ENCODE measurements at places on chromosomes 7 and 10.

DNA sequence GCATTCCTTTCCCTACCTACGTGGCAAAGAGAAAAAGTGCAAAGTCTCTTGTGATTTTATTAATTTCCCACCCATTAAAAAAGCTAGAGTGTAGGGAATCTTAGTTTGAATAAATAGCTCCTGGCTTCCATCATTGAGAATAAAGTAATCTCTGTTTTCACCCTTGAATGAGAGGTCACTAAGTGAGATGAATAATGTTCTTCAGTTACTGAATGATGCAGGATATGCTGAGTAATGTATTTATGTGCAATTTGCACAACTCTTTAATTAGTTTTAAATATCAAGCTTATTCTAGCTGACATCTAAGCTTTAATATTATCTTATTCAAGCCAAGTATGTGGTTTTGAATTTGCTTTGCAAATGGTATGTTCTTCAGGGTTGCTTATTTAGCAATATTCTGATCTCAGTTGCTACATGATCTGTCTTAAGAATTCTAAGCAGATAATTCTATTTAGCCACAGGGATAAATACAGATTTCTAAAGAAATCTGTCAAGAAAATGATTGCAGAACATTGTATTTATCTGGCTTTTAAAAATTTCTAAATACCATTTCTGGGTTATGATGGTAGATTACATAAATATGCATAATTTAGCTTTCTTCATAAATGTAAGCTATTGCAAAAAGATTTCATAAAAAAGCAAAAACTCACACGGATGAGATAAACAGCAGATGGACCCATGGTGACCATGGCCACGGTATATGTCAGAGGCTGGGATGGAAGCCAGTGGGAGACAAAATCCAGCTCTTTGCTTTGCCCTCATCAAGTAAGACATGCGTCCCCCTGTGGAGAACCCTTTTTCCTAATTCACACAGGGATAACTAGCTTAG, 141.0 kb downstream of the MACC1 start:
- DNase-seq = no peak

GRCh38 chr10:4947635-4948596, 15.3 kb upstream of the AKR1C1 start:
- DNase-seq = no peak

DNA sequence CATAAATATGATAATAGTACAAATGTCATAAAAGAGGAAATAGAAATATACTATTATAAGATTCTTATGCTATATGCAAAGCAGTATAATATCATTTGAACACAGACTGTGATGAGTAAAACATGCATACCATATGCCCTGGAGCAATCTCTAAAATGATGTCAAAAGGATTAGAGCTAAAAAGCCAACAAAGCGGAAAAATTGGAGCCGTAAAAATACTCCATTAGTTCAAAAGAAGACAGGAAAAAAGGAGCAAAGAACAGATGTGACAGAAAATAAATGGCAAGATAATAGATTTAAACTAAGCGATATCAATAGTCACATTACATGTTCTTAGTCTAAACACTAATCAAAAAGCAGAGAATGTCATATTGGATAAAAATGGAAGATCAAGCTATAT, 191.0 kb upstream of the PLPP4 start:
- DNase-seq = no peak

DNA sequence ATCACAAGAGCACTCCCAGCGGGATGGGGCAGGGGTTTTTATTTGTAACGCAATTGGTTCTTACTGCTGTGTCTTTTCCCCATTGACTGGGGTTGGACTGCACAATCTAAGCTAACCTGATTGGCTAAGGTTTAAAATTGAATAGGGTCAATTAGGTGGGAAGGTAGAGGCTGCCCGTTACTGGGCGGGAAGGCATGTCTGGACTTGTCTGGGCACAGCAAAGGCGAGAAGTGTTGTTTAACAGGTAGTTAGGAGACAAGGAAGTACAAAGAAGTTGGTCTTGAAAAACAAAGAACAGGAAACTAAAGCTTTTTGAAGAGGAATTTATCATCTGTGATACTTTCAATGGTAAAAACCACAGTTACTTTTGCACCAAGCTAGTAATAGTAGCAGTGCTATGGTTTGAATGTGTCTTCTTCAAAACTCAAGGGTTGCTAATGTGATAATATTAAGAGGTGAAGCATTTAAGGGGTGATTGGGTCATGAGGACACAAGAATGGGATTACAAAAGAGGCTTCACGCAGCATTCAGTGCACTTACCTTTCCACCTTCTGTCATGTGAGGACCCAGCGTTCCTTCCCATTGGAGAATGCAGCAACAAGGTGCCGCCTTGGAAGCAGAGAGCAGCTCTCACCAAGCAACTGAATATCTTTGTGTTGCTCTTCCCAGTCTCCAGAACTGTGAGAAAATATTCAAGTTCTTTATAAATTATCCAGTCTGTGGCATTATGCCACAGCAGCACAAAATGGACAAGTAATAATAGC, 875.5 kb upstream of the SORCS1 start:
- no peak for DNase-seq

DNA sequence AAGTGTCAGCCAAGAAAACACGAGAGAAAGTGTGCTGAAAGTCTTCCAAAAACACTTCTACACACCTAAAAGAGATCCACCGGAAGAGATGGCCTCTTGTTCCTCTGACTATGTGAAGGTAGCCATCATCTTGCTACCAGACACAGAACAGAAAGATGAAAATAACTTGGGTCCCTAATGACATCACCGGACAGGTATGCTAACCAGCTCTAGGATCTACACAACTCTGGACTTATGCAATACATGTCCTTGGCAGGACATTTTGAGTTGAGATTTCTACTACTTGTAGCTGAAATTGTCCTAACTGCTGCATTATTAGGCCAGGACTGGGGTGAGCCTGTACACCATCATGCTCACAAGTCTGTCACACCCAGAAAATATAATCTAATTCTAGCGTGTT, 358.7 kb downstream of the ELMO1 start:
- no peak for DNase-seq

DNA sequence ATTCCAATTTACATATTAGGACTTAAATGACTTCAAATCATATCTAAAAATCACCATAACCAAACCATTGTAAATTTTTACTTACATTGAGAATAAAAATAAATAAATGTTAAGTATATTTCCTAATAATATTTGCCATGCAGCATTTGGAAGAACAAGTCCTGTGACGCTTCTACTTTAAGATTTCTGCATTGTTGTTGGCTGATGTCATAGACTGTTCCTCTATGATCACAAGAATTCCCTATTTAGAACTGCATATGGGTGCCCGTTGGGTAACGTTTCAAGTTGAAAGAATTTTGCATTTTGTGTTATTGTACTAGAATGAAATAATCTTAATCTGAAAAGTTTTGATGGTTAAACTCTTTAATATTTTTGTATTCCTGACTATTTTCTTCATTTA, 5.1 kb upstream of the ITGB1 start:
- no peak for DNase-seq

DNA sequence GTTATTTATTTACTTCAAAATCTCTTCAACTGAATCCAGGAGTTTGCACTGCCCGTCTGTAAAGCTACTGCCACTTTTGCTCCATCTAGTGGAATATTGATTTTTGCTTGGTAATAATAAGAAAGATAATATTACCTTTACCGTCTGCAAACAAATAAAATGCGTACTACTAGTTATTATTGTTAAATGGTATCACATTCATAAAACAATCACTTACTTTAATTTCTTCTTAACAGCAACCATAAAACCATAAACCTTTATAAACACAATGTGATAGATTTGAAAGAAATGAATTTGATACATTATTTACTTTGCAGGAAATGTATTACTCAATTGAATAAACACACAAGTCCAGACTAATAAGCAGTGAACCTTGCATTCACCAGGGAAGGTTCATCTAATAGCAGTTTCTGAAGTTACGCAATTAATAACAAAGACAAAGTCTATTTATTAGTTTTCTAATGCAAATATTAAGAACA, 6.4 kb downstream of the AGMO start:
- no peak for DNase-seq

GRCh38 chr10:61746377-61746776, 83.6 kb downstream of the CABCOCO1 start:
- no peak for DNase-seq

DNA sequence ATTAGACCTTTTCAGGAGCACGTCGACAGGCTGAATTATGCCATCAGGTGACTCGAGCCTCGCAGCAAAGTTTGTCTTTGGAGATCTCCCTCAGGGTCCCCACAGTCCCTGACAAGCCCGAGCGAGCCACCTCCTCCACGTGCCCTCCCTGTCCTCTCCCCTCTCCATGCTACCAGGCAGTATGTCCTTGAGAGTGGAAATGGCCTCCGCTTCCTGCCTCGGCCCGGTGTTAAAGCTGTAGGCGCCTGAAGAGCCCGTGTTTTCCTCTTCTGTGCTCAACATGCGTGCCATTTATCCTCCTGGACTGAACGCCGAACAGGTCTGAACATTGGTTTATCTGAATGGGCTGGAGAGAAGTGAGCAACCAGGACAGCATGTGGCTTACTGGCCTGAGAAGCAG, 82.6 kb downstream of the GPR26 start:
- no peak for DNase-seq

DNA sequence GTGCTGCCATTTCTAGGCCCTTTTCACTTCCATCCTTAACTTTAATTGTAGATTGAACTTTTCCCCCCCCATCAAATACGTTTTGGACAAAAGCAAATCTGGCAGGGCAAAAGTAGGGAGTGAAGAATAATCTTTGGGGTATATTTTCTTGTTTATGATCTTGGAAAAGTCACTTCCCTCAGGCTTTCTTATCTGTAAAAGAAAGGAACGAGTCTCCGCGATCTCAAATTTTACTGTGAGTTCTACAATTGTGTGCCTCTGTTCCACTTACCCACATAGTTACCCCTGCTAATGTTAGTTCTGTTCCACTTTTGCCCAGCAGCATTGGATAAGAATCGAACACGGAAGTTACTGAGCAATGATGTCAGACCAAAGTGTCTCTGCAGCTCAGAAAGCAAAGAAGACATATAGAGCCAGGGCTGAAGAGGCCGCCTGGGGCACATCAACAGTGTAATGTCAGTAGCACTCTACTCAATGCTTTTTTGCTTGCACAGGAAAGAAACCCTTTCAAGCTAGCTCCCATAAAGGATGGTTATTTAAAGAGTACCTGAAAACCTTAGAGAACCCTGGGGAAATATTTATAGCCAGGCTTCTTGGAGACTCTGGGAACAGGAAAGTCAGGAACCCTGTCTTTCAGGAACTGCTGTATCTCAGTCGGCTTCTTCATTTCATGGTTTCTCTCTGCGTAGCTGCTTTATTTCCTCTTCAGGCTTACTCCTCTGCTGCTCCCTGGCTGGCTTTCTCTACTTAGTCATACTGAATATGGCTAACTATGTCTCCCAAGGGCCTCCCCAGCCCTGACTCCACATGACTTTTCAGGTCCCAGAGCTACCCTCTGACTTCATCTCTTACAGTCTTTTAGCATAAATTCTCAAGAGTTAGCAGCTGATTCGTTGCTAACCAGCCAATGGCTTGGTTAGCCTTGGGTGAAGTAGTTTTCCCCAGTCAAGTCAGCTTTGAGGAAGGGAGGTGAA, 123.7 kb upstream of the FAM3C start:
- DNase-seq = no peak

GRCh38 chr10:69644658-69645295, 14.7 kb downstream of the FAM241B start:
- no peak for DNase-seq

DNA sequence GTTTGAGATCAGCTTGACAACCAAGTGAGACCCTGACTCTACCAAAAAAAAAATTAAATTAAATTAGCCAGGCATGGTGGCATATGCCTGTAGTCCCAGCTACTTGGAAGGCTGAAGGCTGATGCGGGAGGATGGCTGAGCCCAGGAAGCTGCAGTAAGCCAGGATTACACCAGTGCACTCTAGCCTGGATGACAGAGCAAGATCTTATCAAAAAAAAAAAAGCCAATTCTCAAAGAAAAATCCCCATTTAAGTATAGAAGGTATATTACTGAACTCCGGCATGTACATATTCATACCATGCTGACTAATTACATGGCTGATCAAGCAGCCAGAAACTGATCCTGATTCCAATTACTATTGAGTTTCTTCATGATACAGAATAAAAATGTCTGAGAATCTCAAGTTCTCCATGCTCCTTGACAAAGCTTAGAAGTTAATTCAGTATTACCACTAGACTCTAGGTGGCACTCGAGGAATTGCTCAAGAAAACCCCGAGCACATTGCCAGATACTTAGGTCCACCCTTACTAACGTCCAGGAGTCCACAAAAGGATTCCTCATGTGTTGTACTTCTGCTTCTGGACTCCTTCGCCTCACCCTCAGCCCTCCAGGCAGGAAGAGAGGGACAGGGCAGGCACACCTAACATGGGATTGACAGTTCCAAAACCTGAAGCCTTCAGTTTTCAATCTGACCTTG, 148.9 kb downstream of the PARD3 start:
- no peak for DNase-seq

DNA sequence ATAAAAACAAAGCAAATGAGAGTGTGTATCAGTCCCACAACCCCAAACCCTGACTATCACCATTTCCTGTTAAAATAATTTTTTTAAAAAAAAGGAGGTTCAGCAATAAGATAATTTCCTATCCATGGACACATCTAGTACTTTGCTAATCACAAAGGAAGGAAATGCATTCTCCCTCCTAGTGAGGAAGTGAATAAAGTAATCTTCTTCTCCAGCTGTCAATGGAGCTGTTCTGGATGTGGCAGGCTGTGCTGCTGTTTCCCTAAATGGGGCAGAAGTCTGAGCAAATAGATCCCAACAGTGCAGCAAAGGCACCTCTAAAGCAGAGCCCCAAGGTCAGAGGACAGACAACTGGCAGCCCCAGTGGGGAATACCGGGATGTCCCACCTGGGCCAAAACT, 540.0 kb downstream of the KCNMA1 start:
- no peak for DNase-seq

DNA sequence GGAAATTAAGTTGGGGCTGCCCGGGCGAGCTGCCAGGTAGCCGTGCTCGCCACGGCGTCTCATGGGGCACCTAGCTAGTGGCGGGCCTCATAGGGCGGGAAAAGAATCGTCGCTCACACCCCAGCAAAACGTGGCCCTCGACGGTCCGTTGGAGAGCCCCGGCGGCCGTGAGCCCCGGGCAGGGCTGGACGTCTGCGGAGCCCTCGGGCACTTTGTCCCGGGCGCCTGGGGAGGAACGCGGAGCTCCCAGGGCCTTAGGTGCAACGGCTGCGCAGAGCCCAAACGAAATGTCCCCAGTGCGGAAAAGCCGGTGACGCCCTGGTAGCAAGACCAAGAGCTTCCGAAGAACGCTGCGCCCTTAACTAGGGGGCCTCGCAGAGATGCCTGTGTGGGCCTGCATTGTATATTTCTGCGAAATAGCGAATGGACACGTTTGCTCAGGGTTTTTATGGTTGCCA, 866 bp upstream of the SFMBT2 start:
- peak; percentile 21 for DNase-seq

- no peak for DNase-seq
These were observed 139.4 kb downstream of the SVIL start for GRCh38 chr10:29495366-29495765.

DNA sequence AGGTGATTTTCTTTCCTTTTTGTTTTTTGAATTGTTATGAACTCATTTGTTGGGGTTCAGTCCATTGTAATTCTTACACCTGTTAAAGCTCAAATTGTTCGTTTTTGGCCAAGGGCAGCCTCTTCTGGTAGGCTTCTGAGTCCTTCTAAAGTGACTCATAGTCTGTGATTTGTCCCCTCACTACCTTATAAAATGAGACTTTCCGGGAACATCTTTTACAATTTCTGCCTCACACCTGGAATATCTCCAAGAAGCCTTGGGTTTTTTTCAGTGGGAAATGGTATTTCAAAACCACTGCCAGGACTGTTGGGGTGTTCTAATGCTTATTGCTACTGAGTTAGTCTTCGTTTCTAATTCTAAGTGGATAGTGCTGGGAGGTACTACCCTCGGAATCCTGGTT, 56.7 kb downstream of the BMPR1A start:
- DNase-seq = no peak

Measured in stimulated activated CD8-positive, alpha-beta memory T cell treated with anti-CD3 and anti-CD28 coated beads, Interleukin-7, amount 100 ng/mL, for 4 hours (primary cell).